ENCODE measurements at places on chromosomes 12 and 14.

DNA sequence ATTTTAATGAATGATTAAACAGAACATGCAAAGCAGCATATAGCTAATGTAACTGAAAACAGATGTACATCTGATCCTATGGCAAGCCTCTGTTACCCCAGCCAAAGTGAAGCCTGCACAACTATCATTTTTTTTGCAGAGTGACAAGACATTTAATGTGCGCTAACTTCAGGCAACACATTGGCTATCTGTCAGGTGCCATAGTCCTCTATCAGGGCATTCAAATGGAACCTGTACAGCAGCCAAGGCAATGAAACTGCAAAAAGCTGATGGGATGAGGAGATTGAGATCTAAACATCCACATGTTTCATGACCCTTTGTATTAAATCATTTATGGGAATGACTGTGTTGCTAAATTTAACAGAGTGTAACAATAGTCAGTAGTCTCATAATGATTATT is 1088.5 kb upstream of the TMEM132C start:
- H3K27me3 ChIP-seq = no peaks in the 10 kb centered on the region
- no peak overlapping the region for H3K4me3 ChIP-seq
- H3K27ac ChIP-seq = no peak overlapping the region
- H3K36me3 ChIP-seq = no peaks in the 10 kb centered on the region
- H3K4me1 ChIP-seq = no peaks in the 10 kb centered on the region
- no peak for DNase-seq

DNA sequence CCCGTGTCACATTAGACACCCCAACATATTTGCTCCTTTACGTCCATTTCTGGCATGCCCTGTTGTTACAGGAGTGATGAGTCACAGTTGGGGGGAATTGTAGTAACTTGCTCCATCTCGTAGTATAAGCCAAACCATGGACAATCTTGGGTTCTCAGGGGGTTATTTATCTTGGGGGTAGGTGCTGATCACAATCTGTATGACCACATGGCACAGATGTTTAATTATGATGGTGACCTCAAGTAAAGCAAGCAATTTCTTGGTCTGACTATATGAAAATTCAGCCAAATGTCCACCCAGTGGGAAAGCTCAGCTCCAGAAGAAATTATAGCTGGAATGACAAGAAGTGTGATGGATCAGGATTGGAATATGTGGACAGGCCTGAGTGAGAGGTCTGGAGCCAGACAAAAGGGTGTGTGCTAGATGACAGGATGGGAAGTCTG is 32.1 kb upstream of the STON2 start:
- no peak for DNase-seq
- no peak overlapping the region for H3K27ac ChIP-seq
- H3K4me1 ChIP-seq = peaks cover 9% of the 10 kb centered on the region
- peaks cover 24% of the 10 kb centered on the region for H3K27me3 ChIP-seq
- no peak overlapping the region for H3K4me3 ChIP-seq
- no peaks in the 10 kb centered on the region for H3K36me3 ChIP-seq

- no peaks in the 10 kb centered on the region for H3K4me1 ChIP-seq
- no peak for DNase-seq
- no peak overlapping the region for H3K27ac ChIP-seq
- no peaks in the 10 kb centered on the region for H3K27me3 ChIP-seq
These were observed 50.3 kb downstream of the BAZ1A start for GRCh38 chr14:34824826-34825225.

DNA sequence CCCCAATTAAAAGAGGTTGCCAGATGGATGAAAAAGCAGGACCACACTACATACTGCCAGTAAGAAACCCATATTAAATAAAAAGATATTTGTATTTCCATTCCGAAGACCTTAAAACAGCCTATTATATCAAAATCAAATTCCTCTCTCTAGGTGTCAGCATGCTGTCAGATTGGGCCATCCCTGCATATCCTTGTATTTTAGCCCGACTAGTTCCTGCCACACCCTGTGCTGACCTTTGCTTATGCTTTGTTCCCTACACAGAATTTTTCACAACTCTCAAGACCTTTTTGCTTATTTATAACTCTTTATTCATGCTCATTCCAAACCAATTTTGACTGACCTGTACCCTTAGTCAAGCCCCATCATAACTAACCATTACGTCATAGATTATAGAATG is 12.8 kb downstream of the GSKIP start:
- no peaks in the 10 kb centered on the region for H3K36me3 ChIP-seq
- no peaks in the 10 kb centered on the region for H3K27me3 ChIP-seq
- no peak for DNase-seq

- H3K27me3 ChIP-seq = no peaks in the 10 kb centered on the region
- no peak overlapping the region for H3K27ac ChIP-seq
- no peak for DNase-seq
These were observed 1.1 kb upstream of the CATSPERB start for GRCh38 chr14:91732859-91733477.

GRCh38 chr12:108839018-108839889 is 18.1 kb downstream of the SSH1 start:
- H3K4me1 ChIP-seq = peaks cover 95% of the 10 kb centered on the region
- H3K27ac ChIP-seq = peak overlapping the region; percentile 99
- H3K4me3 ChIP-seq = no peak overlapping the region
- no peaks in the 10 kb centered on the region for H3K36me3 ChIP-seq

GRCh38 chr14:58270628-58271027 is 26.0 kb downstream of the PSMA3 start:
- H3K27ac ChIP-seq = no peak overlapping the region
- H3K36me3 ChIP-seq = peaks cover 53% of the 10 kb centered on the region
- H3K27me3 ChIP-seq = no peaks in the 10 kb centered on the region
- DNase-seq = no peak
- H3K4me3 ChIP-seq = no peak overlapping the region

DNA sequence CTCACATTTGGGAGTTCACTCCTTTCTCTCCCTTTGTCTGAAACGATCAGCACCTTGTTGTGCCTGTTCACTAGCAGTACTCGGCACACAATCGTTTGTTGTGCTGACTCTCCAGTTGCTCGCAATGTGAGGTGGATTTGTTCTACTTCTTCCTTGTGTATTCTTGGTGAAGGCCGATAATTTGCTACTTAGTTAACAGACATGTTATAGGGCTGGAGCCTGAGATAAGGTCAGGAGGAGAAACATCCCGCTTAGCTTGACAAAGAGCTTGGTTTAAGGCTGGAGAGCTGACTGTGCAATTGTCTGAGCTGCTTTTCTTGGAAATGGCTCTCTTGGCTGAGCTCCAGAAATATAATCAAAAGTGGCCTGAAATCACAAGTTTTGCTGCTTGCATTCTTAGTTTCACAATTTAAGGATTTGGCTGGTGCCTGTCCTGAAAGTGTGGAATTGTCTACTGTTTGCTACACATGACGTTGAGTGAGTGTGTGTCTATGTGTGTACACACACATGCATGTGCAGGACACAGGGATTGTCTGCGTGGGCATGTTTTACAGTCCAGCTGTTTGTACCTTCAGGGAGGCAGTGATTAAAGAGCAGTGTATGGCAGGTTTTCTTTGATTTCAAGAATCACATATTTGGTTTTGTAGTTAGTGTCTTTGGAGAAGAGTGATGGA is 77.7 kb downstream of the ARF6 start:
- no peak for DNase-seq
- H3K27me3 ChIP-seq = no peaks in the 10 kb centered on the region
- H3K27ac ChIP-seq = no peak overlapping the region
- H3K36me3 ChIP-seq = no peaks in the 10 kb centered on the region
- H3K4me3 ChIP-seq = no peak overlapping the region
- peaks cover 74% of the 10 kb centered on the region for H3K4me1 ChIP-seq

DNA sequence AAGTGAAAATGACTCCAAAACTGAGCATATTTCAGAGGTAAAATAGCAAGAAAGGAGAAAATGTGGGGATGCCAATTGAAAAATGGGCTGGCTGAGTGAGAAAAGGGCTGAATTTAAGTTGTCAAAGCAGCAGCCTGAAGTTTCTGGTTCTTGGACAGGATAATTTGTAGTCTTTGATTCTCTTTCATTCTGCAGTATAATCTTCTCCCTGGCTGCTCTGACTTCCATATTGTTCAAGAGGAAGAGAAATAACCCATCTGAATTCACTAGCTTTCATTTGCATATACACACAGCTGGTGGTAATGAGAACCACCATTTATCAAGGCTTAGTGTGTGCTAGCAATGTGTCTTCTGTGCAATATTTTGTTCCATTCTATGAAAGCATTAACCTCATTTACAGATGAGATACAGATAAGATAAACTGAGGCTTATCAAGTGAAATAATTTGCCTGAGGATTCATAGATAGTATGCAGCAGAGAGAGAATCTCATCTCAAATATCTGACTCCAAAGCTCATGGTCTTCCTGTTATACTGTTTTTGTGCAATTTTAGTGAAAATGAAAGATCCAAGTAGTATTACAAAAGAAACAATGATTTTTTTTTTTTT is 184.2 kb downstream of the TMTC2 start:
- no peak for DNase-seq
- no peak overlapping the region for H3K4me3 ChIP-seq
- no peaks in the 10 kb centered on the region for H3K36me3 ChIP-seq

GRCh38 chr14:91270619-91271018 is 26.1 kb upstream of the GPR68 start:
- H3K4me1 ChIP-seq = no peaks in the 10 kb centered on the region
- H3K36me3 ChIP-seq = no peaks in the 10 kb centered on the region
- H3K27ac ChIP-seq = no peak overlapping the region
- no peak overlapping the region for H3K4me3 ChIP-seq
- H3K27me3 ChIP-seq = no peaks in the 10 kb centered on the region
- no peak for DNase-seq

- H3K4me1 ChIP-seq = no peaks in the 10 kb centered on the region
- H3K27ac ChIP-seq = no peak overlapping the region
- H3K27me3 ChIP-seq = no peaks in the 10 kb centered on the region
- no peak overlapping the region for H3K4me3 ChIP-seq
- no peak for DNase-seq
These were observed 18.1 kb upstream of the DIABLO start for GRCh38 chr12:122243965-122244364.

GRCh38 chr12:6552140-6552551 is 3.7 kb downstream of the IFFO1 start:
- no peak for DNase-seq
- no peaks in the 10 kb centered on the region for H3K27me3 ChIP-seq
- peaks cover 8% of the 10 kb centered on the region for H3K36me3 ChIP-seq
- peaks cover 11% of the 10 kb centered on the region for H3K4me1 ChIP-seq
- H3K27ac ChIP-seq = no peak overlapping the region
- no peak overlapping the region for H3K4me3 ChIP-seq

GRCh38 chr14:65425885-65426284 is 13.4 kb downstream of the FUT8 start:
- no peaks in the 10 kb centered on the region for H3K4me1 ChIP-seq
- H3K4me3 ChIP-seq = no peak overlapping the region
- H3K36me3 ChIP-seq = no peaks in the 10 kb centered on the region
- no peak for DNase-seq
- no peaks in the 10 kb centered on the region for H3K27me3 ChIP-seq

DNA sequence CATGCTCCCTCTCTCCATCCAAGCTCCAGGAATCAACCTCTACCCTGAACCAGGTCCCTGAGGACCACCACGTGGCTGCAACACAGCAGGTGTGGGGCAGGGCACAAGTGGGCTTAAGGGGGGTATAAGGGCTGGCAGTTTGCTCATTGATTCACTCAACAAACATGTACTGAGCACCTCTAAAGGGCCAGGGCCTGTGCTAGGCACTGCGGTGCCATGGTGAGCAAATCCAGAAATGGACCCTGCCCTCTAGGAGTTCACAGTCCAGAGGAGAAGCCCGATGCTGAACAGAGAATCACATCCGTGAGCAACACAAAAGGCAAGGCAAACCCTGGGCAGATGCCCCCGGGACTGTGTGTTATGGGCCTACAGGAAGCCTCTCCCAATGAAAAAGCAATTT is 6.5 kb upstream of the AQP2 start:
- no peaks in the 10 kb centered on the region for H3K36me3 ChIP-seq
- H3K27ac ChIP-seq = no peak overlapping the region
- no peak for DNase-seq
- no peaks in the 10 kb centered on the region for H3K27me3 ChIP-seq
- peaks cover 3% of the 10 kb centered on the region for H3K4me1 ChIP-seq

GRCh38 chr12:130031571-130032189 is 127.9 kb upstream of the TMEM132D start:
- DNase-seq = no peak
- no peak overlapping the region for H3K27ac ChIP-seq
- no peaks in the 10 kb centered on the region for H3K27me3 ChIP-seq
- H3K36me3 ChIP-seq = no peaks in the 10 kb centered on the region
- no peak overlapping the region for H3K4me3 ChIP-seq

GRCh38 chr14:32083315-32083624 is 6.2 kb downstream of the ARHGAP5 start:
- no peak overlapping the region for H3K27ac ChIP-seq
- DNase-seq = no peak

- no peaks in the 10 kb centered on the region for H3K4me1 ChIP-seq
- H3K27me3 ChIP-seq = no peaks in the 10 kb centered on the region
- no peaks in the 10 kb centered on the region for H3K36me3 ChIP-seq
- no peak overlapping the region for H3K4me3 ChIP-seq
These were observed 27.4 kb downstream of the PCNX1 start for GRCh38 chr14:70934502-70935134.

DNA sequence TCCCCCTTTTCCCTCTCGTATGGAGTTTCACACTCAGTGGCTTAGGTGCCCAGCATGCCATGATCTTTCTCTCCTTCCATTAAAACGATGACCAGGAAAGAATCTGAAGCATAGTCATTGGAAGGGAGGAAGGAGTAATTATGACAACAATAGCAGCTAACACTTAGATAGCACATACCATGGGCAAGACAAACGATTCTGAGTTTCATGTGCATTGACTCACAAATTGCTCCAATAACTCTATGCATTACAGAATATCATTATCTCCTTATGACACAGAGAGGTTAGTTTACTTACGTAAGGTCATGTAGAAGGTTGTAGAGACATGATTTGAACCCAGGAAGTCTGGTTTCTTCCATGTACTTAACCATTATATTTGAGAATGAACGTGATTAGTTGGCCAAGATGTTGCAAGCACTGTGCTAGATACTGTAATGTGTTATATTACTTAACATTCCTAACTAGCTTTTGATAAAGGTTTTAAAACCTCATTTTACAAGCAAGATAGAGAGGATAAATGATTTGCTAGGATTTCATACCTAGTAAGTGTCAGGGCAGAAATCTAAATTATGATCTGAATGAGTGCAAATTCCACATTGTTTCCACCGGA is 162.4 kb downstream of the CAND1 start:
- H3K4me3 ChIP-seq = no peak overlapping the region
- no peaks in the 10 kb centered on the region for H3K36me3 ChIP-seq
- no peak for DNase-seq
- no peaks in the 10 kb centered on the region for H3K27me3 ChIP-seq

GRCh38 chr12:30900351-30900750 is 26.2 kb upstream of the TSPAN11 start:
- H3K4me1 ChIP-seq = no peaks in the 10 kb centered on the region
- no peak overlapping the region for H3K27ac ChIP-seq
- H3K36me3 ChIP-seq = no peaks in the 10 kb centered on the region
- no peak overlapping the region for H3K4me3 ChIP-seq
- no peak for DNase-seq

DNA sequence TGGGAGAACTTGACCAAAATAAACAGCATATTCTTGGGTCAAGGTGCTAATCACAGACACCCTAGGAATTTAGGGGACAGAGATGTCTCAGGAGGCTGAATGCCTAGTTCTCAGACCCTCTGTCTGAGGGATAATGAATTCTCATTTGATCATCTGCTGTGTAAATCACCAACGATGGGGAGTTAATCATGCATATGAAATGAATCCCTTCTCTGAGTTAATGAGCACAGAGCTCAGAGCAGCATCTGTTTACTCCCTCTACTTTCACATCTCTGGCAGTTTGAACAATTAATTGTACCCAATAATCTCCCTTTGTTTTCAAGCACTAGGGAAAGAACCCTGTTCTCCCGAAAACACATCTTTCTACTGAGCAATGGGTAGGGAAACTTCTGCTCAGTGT is 129.4 kb upstream of the SRRM4 start:
- 0 out of 2 replicates have a peak, but pooled peaks cover 8% of the 10 kb centered on the region for H3K27me3 ChIP-seq
- H3K4me3 ChIP-seq = no peak overlapping the region
- no peaks in the 10 kb centered on the region for H3K36me3 ChIP-seq
- H3K27ac ChIP-seq = no peak overlapping the region
- H3K4me1 ChIP-seq = no peaks in the 10 kb centered on the region
- no peak for DNase-seq
